Stimulated activated naive B cell treated with anti-CD40 and anti-IgM and Interleukin-4, amounts not matched to agents 10 μg/mL and 1 μg/mL and 100 μg/mL, for 72 hours (primary cell): ENCODE measurements at places on chromosomes 6 and 20.
A peak's percentile ranks its signal among the peaks of the same experiment; 100 is the strongest.

- no peak for DNase-seq
These were observed 350.9 kb downstream of the SMOC2 start for GRCh38 chr6:168791917-168792316.

DNA sequence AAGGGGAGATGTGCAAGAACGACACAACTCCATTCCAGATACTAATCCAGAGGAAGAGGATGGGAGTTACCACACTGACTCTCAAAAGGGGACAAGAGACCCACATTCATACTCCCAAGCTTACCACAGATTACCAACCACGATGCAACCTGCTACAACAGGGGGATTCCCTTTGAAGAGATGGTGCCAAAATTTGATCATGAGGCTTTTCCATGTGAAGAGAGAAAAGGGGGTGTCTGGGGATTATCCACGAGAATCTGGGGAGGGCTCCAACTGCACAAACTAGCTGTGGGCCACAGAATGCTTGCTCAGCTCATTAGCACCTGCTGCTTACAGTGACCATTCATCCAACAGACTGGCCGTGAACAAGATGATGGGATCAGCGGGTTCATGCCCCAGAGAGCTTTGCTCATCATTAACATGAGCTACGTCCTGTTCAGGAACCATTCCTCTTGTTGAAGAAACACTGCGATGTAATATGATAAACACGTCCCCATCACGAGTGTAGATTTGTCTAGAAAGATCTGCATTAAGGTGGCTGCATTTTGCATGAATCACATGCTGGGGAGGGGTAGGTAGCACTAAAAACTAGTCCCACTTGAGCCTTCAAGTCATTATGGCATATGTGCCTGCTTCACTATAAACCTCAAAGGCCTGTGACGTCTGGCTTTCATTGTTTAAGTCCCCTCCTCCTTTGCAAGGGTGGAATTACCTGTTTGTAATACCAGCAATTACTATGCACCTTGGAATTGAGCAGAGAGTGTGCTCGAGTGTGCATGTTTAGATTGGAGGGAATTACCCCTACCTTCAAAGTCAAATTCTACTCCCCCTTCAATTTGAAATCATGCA lies 4.0 kb downstream of the PLAGL2 start:
- no peak for DNase-seq

DNA sequence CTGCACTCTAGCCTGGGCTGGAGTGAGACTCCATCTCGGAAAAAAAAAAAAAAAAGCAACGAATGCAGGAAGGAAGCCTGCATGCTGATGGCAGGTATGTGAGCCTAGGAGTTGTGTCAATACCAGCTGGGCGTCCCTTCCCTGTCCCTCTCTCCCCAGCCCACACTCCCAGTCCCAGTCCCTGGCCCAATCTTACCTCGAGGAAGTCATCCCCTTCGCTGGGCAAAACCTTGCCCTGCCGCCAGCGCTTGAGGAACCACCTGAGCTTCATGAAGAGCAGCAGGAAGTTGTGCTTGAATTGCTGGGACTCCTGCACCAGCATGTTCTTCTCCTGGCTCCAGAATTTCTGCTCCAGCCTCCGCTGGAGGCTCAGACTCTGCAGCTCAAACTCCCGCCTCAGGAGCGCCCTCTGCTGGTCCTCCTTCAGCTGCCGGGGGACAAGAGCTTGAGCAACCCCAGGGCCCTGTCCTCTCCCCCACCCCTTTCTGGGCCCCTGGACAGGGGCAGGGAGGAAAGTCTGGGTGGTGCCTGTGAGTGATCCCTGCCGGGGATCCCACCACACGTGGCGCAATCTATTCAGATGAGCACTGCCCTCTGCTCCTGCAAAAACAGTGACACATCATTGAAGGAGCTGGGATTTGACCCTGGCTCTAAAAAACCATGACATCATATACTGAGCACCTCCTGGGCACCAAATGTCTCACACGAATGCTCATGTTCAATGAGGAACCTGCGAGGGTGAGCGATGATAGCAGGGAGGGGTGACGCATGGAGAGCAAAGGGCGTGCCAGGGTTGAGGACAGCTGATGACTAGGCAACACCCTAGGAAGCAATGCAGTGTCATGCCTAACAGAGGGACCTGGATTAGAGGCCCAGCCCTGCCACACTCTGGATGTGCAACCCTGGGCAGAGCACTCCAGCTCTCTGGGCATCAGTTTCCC lies 35.0 kb upstream of the DSN1 start:
- DNase-seq: peak; percentile 24

DNA sequence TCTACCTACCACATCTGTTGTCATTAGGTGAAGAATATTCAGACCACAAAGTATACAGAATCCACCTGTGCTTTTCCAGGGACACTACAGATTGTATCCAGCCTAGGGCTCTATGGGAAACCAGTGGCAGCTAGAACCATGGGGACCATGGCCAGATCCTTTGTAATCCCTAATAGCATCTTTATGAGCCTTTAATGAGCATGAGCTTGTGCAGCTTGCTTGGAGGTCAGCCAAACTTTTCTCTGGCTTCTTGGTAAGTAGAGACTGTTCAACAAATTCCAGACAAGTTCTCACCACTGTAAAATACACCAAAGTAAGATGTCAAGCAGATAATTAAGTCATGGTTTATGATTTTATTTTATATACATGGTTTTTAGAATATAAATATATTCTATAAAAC lies 301.6 kb upstream of the ADGRB3 start:
- no peak for DNase-seq

- DNase-seq: no peak
These were observed 97.3 kb downstream of the RPP40 start for GRCh38 chr6:4906293-4907276.

DNA sequence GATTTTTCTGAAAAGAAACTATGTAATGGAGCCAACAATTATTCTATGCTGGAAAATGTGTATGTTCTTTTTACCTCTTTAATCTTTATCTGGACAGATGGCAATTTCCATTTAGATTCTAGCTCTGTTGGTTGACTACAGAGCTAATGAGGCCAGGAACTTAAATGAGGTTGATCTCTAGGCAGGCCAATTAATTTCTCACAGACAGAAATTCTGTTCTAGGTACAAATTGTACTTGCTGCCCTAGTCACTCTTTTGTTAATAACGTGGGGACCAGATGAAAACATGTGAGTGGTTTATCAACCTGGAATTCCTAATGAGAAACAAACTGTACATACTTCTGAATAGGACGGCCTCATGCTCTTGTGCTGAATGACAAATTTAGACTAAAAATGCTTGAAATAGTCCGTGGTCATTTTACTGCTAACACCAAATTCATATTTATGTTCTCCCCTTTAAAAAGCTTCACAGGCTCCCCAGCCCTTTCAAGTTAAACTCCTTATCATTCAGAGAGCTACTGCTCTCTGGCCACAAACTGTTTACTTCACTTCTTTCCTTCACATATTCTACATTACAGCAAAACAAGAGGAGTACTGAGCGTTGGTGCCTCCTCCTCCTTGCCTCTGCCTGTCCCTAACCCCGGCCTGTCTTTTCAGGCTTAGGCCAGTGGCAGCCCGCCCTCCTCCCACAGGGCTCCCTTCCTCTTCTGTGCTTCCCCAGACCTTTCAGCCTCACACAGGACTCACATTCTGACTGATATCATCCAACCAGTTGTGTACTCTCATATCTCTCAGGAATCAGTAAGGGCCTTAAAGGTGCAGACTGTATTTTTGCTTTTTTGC lies 41.4 kb downstream of the DTNBP1 start:
- peak; percentile 58 for DNase-seq
